Fibroblast of skin of abdomen (primary cell): ENCODE measurements at places on chromosomes 3 and 15.

GRCh38 chr15:72783004-72783639 is 436 bp downstream of the ADPGK start:
- DNase-seq, result no peak

- DNase-seq, result no peak
Observed at GRCh38 chr3:195180490-195181112, 90.4 kb downstream of the XXYLT1 start.

- peak; percentile 44 for DNase-seq
Observed at GRCh38 chr3:176562331-176562730, 635.0 kb downstream of the TBL1XR1 start.

GRCh38 chr3:170746175-170746942 is 123.6 kb downstream of the RPL22L1 start:
- no peak for DNase-seq

DNA sequence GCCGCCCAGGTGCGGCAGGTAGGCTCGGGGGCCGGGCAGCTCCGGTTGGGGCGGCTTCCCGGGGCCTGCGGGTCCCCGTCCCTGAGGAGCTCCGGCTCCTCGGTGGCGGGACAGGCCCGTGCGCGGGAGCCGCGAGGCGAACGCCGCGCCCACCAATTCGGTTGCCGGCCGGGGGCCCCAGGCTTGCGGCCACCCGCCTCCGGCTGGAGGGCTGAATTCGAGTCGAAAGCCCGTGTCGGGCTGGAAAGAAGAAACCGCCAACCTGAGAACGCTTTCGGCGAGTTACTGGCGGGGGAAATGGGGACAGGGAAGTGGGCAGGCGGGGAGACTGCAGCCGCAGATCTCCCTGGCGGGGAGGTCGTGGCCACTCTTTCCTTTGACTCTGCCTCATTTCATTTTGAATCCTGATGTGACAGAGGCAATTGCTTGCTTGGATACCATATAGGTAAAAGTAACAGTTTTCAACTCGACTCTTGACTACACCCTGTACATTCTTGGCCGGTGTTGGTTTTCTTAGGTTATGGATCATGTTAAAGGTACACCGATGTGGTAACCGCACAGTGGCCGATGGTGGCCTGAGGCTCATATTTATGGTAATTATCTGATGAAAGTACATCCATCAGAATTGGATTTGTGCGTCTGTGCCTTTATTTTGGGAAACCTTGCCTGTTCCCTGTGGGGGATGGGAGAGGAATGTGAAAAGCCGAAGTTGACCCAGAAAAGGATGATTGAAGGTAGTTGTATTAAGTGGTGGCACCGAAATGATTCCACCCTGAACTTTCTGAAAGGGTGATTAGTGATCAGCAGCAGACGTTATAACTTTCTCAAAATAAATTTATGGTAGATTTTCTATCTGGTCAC is 1.7 kb downstream of the B3GNT5 start:
- peak; percentile 10 for DNase-seq

GRCh38 chr3:97102641-97103040 is 288.2 kb downstream of the EPHA6 start:
- peak; percentile 4 for DNase-seq

DNA sequence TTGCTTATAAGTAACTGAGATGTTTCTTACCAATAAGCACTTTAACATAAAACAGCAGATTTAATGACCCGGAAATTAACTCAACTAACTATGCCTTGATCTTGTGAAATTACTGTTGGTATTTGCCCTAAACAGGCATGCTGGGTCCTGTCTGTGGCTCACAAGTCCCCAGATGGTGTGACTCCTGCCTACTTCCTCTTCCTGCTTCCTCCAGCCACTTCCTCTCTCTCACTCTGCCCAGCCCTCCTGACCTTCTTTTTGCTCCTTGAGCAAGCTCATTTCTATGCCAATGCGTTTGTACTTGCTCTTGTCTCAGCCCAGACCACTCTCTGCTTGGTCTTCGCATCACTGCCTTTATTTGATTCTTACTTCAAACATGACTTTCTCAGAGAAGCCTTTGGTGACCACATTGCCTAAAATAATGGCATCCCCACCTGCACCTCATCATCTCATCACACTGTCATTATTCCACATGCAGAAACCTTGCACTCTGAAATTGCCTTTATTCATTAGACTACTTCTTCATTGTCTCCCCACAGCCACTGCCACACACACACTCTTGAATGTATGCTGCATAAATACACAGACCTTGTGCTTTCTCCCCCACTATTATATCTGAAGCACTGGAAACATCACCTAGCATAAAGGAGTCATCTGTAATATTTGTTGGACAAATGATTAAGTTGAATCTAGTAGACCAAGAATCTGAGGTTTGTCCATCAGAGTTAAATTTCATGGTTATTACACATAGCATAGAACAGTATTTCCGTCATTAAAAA is 256.3 kb upstream of the SEMA6D start:
- no peak for DNase-seq

DNA sequence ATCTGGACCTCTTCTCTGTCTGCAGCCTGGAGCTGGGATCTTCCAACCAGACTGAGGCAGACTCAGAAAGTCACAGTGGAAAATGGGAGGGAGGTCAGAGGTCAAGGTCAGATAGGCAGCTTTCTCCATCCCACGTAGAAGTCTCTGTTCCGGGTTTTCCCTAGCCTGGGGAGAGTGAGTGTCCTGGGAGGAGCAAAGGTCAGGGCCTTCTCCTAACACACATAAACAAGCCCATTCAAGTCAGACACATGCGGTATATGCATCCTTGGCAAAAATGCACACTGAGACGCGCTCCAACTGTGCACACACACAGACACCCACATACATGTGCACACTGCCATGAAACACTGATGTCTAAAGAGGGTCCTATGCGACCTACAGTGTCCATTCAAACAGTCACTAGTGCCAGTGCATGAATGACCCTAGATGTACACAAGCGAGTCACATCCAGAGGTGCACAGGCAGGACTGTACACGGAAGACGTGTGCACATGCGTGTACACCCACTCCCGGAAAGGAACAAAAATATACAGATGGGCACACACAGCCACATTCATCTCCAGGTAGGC is 681 bp downstream of the TWF2 start:
- no peak for DNase-seq

DNA sequence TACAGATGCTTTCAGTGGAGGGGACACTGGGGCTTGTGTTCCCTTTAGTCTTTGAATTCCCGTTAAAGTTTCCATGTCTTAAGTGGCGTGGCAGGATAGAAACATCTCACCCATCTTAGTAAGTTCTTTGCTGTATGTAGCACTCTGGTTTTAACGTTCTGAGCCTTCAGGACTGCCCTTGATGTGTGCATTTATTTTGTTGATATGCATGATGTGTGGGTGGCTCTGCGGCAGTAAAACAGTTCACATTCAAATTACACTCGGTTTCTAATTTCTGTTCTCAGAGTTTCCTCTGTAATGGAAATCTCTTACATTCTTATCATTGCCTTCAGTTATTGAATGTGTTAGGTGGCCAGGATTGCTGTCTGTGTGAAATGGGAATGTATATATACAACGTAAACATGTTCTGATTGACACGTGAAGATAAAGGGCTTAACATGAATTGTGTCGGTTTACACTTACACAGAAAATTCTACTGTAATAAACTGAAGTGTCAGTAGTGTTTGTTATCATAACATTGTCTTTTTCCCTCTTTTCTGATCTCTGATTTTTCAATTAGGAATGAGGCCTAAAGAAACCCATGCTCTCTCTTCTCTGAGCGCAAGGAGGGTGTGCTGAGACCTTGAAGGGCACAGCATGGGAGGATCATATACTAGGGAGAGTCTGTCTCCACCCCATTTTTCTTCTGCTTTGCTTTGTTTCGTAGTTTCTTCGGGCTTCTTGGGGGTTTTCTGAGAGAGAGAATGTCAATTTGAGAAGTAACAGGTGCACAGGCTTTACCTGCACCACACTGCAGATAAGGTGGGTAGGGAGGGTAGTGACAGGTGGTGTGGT is 51.5 kb downstream of the IGF1R start:
- no peak for DNase-seq

DNA sequence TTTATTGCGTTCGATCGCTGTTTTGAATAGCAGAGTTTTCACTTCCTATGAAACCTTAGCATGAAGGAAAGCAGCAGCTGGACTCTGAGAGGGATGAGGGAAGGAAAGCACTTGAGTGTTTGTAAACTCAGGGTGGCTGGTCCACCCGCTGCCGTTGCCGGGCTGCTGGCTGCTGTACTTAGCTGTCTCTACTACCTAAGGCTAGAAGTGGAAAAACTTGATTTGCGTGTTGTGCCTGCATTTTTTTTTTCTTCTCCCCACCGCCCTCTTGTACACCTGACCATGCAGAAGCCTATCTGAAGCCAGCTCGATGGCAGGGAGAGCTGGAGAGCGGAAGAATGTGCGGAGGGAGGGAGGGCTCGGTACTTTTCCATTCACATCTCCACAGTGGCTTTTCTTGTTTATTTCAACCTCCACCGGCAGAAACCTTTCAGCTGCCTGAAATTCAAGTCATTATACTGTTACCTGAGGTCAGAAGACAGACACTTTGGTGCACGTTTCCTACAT is 4.8 kb upstream of the BCL6 start:
- DNase-seq, result no peak

GRCh38 chr3:182717216-182717615 is 76.1 kb upstream of the ATP11B start:
- no peak for DNase-seq

DNA sequence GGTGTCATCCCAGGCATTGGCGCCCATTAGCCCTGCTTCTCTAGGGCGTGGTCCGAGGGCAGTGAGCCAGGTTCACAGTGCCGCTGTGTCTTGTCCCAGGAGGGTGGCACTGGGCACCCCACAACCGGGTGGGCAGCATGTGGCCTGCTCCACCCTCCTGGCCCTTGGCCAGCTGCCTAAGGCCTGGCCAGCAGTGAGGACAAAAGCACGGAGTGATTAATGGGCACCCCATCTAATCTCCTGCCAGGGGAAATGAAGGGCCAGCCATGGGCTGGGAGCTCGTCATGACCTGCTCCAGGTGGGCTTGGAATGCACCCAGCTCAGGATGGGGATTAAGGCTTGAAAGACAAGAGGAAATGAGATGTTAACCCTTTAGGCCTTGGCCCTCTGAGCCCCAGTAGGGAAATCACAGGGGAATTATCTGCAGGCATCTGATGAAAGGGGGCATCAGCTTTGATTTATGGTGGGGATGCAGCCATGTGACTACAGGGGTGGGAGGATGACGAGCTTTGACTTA is 5.2 kb downstream of the THSD4 start:
- no peak for DNase-seq

- DNase-seq, result no peak
Observed at GRCh38 chr15:27705056-27705455, 394.1 kb downstream of the OCA2 start.

DNA sequence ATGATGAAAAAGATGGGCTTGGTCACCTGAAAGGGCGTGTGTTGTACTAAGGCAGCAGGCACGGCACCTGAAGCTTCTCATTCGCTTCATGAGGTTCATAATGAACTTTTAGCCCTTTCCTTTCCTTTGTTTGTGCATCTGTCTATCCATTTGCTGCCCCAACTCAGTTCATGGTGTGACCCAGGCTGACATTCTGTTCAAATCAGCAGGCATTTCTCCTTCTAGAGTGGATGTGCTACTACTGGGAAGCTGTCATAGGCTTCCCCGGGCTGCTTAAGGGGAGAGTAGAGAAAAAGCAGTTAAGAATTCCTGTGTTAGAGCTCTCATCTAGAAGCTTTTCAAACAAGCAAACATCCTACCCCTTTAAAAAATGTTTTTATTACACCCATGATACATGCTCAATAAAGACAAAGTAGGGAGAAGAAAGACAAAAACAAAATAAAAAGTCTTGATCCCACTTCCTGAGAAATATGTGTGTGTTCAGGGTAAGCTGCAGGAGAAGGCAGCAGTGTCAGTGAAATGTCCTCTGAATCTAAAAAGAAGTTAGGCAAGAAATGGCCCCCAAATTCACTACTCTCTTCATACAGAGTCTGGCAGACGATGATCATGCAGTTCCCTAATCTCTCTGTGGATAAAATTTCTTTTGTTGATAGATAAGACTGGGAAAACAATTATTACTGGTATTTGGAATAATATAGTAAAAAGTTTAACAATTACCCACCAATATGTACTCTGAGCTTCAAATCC is 136.9 kb upstream of the PFN2 start:
- no peak for DNase-seq

DNA sequence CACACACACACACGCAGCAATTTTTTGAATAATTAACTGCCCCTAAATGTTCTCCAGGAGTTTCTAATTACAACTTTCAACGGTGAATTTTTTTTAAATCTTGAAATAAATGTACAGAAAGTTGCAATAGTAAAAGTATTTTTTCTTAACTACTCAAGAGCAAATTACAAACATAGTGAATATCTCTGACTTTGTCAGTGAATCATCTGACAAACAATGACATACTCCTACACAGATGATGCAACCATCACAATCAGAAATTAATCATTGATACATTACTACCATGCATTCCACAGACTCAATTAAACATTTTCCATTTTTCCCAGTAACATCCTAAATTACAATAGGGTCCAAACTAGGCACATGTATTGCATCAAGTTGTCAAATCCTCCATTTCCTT is 597.3 kb downstream of the NAALADL2 start:
- DNase-seq, result peak; percentile 64

DNA sequence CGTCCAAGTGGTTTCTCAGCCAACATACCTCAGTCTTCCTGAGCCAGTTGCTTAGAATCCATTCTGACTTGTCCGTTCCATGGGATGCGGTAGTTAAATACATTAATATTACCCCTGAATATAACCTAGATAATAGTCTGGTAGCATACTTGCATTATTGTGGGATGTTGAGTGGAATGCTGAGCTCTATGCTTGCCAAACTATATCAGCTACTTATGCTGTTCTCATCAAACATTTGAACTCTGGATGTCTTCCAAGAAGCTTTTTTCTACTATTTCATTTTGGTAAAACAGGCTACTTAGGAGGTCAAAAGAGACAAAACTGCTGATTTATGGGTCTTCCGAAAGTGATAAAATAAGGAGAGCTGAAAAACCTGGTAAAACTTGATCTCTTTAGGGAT is 429.5 kb downstream of the NAALADL2 start:
- DNase-seq, result peak; percentile 51

DNA sequence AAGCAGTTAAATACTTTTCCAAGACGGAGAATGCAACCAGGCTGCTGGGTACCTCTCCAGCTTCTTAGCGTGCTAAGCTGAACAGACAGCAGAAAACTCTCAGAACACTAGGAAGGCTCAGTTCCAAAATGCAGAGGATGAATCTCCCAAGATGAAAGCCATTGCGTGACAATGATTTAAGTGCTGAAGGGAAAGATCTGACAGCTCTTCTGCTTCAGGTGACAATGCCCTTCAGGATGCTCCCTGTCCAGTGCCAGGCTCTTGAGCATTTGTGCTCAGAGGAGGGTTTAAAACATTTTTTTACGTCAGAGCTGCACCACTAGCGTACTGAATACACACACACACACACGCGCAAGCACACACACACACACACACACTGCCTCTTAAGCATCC is 26.3 kb downstream of the ARHGEF3 start:
- no peak for DNase-seq

GRCh38 chr3:48215876-48216275 is 7.4 kb upstream of the CAMP start:
- no peak for DNase-seq
